ENCODE measurements at places on chromosomes 7 and 10.

- DNase-seq, result no peak
Observed at GRCh38 chr10:47046321-47047126, 135.3 kb downstream of the PTPN20 start.

DNA sequence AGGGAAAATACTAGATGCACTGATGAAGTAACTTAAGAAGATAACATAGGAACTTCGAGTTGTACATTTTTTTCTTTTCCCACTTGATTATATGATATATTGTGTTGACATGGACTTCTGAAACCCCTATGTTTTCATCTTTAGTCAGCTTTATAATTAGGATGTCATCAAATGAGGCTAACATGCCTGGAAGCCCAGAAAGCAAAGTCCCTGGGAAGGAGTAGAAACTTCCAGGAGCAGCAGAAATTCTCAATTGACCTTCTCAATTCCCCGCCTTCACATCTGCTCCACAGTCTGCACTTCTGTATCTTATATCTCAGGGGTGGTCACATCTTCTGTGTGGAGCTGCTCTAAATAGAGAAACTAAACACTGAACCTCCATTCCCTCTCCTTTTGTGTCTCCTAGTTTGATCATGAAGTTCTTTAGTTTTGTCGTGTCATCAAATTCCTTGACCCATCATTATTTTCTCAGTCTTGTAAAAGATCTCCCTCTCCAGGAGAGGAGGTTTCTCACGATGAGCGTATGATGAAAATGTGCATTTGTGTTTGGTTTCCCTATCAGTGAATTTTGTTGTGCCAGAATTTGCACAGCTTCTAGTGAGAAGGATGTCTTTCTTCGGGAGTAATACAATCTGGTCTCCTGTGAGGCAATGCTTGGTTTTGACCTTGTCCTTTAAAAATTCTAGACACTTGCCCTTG lies 303.3 kb downstream of the SUGCT start:
- DNase-seq, result no peak

DNA sequence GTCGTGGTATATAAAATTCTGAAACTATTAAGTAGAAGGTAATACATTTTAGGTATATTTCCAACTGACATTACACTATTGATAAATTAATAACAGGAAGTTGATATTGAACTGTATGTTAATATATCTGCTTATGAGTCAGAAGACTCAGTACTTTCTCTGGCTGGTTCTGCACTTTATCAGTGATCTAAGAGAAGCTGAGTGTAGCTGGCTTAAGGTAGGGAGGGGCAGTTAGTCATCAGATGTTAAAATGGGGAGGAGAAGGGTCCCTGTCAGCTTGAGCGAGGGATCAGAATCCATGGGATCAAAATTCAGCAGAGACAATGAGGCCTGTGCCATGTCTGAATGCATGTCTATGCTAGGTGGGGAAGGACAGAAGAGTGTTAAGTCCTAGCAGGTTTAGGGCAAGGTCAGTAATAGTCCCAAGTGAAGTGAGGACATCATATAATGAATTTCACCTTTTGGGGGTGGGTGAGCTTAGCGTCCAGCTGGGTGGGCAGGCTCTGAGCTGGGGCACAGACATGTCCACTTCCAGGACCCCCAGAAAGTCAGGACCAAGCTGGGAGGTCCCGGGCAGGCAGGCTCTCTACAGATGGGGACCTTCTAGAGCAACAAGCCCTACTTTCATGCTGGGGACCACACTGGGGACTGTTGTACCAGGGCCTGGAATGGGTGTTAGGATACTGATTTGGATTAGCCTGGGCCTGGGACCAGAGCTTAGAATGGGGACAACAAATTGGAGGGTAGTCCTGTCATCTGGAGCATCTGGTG lies 82.9 kb downstream of the WDFY4 start:
- no peak for DNase-seq

DNA sequence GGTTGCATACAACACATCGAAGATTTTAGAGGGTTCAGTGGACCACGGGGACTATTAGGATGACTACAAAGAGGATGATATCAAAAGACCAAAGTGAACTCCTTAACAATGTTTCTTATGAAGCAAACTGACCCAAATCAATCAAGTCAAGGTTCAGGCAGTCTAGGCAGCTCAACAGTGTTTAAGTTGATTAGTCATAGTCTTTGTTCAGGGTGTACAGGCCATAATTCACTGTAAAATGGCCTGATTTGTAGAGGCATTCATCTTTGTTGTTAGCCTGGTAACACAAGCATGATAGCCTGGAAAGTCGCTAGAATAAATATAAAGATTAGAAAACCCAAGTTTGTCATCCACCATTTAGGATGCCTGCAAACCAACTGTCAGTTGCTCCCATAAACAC lies 32.6 kb downstream of the ANTXRL start:
- DNase-seq, result no peak

DNA sequence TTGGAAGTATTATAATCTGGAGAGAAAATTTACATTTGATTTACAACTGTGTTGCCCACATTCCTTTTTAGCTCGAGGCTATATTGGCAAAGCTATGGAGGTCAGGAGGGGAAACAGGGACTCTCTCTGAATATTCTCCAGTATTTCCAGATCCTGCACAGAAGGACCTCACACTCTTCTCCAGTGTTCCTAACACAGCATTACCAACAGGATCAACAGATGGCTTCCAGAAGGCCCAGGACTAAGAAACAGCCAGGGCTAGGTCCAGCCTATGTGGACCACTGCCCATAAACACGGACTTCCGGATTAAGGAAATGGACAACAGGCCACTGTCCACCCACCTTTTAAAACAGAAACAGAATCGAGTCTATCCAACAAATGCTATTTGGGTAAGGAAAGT lies 65.3 kb downstream of the CHCHD3 start:
- no peak for DNase-seq

GRCh38 chr7:131105294-131105798 lies 222.3 kb upstream of the MKLN1 start:
- DNase-seq, result no peak

DNA sequence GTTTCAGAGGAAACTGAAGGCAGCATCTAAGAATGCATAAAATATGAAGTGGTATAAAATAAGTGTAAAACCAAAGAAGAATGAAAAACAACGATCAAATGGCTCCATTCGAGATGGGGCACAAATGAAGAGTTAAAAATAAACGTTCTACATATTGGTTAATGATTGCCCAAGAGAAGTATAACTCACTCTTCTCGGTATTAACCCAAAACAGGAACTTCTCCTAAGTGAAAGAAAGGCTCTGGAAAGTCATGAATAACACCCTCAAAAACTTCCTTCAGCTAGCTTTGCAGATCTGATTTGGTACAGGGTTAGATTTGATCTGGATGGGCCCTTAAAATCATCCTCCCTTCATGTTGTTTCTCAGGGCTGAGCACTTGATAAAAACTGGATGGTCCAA lies 94.3 kb upstream of the ADO start:
- DNase-seq, result no peak

- peak; percentile 15 for DNase-seq
Observed at GRCh38 chr10:97640868-97641811, 669 bp downstream of the PI4K2A start.

DNA sequence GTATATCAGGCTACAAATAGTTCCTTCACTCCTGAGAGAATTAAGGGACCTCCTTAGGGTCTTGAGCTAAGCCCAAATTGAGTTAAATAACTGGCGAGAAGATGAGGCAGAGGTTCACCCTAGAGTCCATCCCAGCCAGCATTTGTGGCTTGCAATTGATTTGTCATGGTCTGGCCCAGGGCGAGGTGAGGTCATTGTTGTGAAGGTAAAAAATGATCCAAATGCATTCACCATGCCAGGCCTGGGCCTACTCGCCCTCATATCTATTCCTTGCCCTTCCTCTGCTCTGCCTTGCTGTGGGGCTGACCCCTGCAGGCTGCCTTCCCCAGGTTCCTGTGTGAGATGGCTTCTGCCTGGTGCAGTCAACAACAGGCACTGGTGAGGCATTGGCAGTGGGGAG lies 207.2 kb downstream of the ZNF365 start:
- no peak for DNase-seq

DNA sequence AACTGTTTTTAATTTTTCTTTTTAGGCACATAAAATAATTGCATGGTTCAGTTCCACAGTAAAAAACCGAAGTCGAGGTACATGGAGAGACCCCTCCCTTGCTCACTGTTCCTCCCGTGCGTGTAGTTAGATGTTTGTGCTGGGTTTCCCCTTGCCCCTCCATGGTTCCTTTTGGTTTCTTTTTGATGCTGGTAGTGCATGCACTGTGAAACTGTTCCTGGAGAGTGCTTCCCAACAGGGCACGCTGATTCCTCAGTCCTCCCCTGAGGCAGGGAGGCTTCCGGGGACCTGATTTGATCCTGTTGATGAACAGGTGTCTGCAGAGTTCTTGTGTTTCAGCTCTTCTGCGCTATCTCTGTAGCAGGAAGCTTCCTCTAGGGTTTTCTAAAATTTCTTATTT lies 69.5 kb downstream of the ADCY1 start:
- DNase-seq, result no peak

DNA sequence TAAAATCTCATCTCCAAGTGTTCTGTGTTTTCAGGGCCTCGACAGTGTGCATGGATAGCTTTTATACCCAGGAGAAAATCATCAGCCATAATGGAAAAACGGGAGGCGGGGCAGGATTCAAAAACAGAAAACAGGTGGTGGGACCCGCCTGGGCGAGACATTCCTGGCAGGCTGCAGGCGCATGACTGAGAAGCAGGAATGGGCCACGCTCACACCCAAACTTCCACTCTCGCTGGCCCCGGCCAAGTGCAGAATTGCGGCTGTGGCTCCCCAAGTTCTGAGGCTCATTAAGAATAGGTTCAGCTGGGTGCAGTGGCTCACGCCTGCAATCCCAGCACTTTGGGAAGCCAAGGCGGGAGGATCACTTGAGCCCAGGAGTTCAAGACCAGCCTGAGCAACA lies 60.6 kb downstream of the C10orf143 start:
- DNase-seq, result no peak

DNA sequence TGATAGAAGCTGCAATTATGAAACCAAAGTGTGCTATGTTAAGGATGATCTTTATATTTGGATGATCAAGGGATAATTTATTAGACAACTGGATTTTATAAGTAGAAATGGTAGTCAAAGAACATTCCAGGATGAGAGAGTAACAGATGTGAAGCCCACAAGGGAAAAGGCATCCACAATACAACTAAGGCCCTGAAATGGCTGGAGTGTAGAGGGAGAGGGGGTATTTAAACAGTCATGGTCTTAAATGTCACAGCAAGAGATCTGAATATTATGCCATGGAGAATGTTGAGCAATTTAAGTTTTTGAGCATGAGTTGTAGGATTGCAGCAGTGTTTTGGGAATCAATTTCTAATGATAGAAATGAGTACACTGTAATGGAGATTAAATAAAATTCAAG lies 282.3 kb upstream of the DKK1 start:
- DNase-seq, result no peak

GRCh38 chr10:133608855-133609254 lies 17.7 kb downstream of the FRG2B start:
- no peak for DNase-seq

DNA sequence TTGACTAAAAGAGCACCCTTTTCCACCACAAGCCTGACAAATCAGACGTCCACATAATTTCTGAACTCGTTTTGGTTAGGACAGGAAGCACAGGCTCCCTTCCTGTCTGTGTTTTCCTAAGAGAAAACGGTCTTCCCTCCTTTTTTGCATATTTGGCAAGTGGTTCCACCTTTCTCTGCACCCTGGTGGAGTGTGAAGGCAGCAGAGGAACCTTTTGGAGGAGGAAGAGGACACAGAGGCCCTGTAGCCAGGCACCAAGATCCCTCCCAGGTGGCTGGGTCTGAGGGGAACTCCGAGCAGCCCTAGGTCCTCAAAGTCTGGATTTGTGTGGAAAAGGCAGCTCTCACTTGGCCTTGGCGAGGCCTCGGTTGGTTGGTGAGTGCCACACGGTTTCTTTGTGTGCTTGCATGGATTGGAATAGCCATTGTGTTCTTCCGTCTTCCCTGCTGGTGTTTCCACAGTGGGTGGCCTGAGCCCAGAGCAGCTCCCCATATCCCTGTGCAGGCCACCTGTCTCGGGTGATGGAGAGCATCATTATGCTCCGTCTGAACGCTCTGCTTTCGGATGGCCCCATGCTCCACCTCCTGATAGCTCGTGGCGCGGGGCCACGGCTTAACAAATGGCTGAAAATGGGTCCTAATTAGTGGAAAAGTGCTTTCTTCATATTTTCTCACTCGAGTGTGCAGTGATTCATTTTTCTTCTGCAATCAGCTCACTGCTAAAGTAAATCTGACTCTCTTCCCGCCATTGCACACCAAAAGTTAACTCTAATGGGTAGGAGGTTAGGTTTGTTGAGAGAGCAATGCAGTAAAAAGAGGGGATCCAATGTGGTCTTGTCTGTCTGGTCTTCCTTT lies 4.2 kb downstream of the IKZF1 start:
- peak; percentile 50 for DNase-seq

DNA sequence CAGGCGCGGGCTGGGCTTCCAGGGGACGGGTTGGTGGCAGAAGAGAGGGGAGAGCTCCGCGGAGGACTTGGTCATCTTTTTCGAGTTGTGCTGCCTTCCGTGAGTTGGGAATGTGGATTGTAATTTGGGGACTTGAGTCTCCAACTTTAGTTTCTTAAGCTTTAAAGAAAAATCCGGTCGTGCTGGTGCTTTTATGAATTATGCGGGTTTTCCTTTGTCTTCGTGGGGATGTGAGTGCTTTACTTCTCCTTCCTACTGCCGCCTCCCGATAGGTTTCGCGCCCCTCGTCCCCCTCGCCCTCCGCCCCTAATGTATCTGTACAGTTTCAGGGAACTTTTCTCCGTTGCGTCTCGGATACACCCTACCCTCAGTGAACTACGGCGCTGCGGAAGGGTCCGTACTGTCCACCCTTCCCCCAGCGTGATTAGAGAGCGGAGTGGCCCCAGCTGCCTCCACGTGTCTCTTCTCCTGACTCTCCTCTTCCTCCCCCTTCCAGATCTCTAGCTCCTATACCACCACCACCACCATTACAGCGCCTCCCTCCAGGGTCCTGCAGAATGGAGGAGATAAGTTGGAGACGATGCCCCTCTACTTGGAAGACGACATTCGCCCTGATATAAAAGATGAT lies 649 bp downstream of the SCD start:
- DNase-seq, result no peak

DNA sequence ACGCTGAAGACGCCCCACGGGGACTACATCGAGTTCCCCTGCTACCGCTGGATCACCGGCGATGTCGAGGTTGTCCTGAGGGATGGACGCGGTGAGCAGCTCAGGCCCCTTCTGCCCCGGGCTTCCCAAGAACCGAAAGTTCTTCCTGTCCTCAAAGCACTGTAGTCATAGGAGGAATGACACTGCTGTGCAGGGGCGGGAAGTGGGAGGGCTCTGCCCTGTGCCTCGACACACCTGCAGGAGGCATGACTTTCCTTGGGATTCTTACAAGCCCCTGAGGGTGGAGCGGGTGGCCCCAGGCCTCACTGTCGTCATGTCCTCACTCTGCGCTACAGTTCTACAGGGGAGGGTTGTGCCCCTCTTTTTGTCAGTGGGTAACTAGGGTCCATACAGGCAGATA lies 8.6 kb downstream of the ALOX5 start:
- DNase-seq, result no peak

GRCh38 chr7:48074204-48074654 lies 14.8 kb upstream of the UPP1 start:
- DNase-seq, result no peak

- DNase-seq, result no peak
Observed at GRCh38 chr10:4138146-4138721, 353.2 kb upstream of the KLF6 start.

All from CD4-positive, alpha-beta T cell treated with Interleukin-10 for 1 hour (primary cell).